ENCODE measurements at places on chromosomes 2 and 18. TPM values are rescaled to one million over a fixed set of nuclear protein-coding genes. Genes with fewer than 3 reads are reported as not detected.

The CYBRD1 gene
- 42.6 TPM for polyA plus RNA-seq

The THOC1 gene
- polyA plus RNA-seq, result 21.4 TPM

The TRIP12 gene
- polyA plus RNA-seq, result 20.4 TPM

The SULT1C4 gene
- polyA plus RNA-seq, result not detected

The OBSL1 gene
- polyA plus RNA-seq, result 15.6 TPM

The KIAA2012 gene
- polyA plus RNA-seq, result not detected

The WDR35 gene
- 0.60 TPM for polyA plus RNA-seq

DNA sequence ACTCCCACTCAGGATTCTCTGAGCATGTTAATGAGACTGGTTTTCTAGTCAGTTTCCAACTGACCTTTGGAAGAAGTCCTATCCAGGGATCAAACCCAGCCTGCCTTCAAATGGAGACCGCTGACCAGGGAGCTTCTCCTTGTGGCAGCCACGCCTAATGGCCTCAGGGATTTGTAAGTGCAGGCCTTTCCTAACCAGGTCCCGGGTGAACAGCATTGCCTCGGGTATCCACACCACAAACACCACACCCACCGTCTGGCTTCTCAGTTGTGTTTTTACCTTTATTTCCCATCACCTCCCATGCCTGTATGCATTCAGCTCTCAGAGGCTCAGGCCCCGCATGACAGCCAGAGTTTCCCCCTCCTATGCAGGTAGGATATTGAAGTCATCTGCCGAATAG lies 406.3 kb upstream of the HS6ST1 start:
- no peak for DNase-seq

DNA sequence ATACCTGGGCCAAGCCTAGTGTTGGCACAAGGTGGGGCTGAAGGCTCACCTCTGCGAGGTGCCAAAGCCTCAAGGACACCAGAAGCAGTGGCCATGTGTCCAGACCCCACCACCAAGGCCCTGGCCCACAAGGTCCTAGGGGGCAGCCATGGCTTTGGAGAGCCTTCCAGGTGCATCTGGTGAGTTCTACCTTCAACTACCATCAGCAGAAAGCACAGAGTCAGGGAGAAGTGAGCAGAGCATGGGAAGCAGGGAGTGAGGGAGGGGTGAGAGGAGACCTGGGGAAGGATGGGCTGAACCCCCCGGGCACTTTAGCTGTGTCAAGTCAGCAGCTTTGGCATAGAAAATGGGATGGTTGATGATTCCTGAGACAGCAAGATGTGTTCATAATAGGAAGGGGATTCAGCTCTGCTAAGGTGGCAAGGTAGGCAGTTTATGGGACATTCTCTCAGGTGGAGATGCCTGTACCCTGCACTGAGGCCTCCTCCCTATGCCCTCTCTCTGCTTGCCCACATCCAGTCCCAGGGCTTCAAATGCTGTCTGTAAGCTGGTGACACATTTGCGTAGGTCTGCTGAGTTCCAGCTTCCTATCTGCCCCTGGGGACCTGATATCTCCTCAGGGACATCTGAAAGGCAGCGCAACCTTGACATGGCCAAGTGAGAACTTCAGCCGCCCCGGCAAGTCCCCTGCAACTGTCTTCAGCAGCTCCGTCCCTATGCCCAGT lies 83.4 kb upstream of the RGPD5 start:
- DNase-seq, result peak; percentile 40

- DNase-seq, result no peak
Observed at GRCh38 chr2:152715854-152716428, 1.3 kb downstream of the PRPF40A start.

DNA sequence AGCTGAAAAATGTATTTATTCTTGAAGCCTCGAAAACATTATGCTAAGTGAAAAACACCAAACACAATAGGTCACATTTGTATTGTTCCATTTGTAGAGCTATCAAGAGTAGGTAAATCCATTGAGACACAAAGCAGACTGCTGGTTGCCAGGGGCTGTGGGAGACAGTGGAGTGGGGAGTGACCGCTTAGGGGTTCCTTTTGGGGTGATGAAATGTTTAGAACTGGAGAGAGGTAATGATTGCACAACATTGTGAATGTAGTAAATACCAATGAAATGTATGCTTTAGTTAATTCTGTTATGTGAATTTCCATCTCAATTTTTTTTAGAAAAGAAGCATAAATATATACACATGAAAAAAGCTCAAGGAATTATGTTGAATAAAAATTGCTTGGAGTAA lies 15.8 kb downstream of the KCTD18 start:
- no peak for DNase-seq

DNA sequence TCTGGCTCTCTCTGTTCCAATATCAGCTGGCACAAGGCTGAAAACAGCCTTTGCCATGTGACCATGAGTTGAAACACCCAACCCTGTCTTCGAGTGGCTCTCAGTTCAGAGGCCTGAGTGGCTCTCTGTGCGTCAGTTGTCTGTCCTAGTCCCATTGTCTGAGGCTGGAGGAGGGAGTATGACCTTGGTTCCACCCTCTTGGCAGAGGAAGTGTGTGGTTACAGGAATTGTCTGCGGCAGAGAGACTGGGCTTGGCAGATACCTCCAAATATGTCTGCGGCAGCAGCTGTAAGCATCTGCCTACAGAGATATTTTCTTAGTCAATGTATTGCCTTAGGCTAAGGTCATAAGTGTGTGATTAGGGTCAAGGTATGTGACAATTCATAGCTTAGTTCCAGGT lies 32.6 kb downstream of the CNGA3 start:
- no peak for DNase-seq

- DNase-seq, result no peak
Observed at GRCh38 chr2:221075203-221075602, 496.9 kb downstream of the EPHA4 start.

DNA sequence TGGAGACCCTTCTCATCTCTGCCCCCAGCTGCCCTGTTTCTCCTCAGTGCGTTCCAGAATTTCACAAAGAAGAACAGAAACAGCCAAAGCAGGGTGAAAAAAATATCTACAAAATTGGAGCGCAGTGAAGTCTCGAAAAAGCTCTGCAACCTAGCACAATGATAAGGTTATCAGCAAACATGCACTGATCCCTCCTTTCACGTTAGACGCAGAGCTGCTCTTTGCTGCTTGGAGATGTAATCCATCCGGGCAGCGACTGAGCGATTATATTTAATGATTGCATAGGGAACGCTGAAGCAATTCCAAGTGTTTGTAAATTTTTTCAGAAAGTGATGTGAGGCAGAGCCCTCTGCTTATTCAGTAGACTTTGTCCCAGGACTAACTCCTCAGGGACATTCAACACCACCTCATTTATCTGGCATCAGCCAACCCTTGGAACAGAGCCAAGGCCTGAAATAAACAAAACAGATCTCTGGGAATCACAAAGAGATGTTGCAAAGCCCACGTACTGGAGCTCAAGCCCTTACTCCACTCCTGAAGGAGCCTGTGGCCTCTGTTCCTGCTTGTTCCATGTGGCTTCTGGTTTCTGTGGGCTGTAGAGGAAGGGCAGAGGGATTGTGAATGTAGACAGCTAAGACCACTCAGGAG lies 172.6 kb upstream of the BCL2L11 start:
- DNase-seq, result no peak

DNA sequence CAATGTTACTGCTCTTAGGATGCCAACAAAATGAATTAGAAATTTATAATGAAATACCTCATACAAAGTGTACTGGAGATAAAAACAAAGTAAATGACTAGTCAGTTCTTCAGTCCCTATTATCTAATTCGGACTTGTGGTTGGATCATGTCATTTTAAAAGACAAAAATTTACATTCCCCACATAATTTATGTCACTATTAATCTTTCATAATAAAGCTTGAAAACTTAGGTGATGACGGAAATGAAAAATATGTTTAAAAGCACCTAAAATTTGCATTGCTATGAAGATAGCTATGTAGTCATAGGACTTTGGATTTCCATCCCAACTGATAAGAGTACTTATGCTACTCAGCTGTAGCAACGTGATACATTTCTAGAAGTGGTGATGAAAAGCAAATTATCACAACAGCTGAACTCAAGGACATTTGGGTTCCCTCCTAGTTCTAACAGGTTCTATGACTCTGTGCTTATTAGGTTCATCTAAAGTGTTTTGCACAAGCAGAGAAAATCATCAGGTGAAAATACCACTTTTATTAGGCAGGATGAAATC lies 58.4 kb downstream of the LRPPRC start:
- DNase-seq, result no peak

DNA sequence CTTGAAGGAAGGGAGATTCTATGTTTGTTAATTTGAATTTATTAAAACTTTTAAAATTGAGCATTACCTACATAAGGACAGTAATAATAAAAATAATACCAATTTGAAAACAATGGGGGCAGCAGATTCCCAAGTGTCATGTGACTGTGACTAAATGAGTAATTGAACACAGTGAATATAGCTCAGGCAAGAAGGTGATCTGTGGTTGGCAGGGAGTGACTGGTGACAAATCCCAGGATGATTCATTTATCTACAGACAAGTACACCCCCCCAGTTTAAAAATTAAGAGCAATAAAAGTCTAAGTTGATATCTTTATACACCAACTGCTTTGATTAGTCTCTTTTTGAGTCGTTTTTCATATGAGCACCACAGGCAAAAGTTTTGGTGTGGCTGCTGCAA lies 299.5 kb downstream of the ARHGAP15 start:
- no peak for DNase-seq

- peak; percentile 75 for DNase-seq
Observed at GRCh38 chr2:218387369-218388194, 5.5 kb downstream of the SLC11A1 start.

- no peak for DNase-seq
Observed at GRCh38 chr2:29108225-29108624, 7.0 kb upstream of the CLIP4 start.

- DNase-seq, result no peak
Observed at GRCh38 chr2:131557558-131558321, 30.1 kb downstream of the CCDC74A start.

DNA sequence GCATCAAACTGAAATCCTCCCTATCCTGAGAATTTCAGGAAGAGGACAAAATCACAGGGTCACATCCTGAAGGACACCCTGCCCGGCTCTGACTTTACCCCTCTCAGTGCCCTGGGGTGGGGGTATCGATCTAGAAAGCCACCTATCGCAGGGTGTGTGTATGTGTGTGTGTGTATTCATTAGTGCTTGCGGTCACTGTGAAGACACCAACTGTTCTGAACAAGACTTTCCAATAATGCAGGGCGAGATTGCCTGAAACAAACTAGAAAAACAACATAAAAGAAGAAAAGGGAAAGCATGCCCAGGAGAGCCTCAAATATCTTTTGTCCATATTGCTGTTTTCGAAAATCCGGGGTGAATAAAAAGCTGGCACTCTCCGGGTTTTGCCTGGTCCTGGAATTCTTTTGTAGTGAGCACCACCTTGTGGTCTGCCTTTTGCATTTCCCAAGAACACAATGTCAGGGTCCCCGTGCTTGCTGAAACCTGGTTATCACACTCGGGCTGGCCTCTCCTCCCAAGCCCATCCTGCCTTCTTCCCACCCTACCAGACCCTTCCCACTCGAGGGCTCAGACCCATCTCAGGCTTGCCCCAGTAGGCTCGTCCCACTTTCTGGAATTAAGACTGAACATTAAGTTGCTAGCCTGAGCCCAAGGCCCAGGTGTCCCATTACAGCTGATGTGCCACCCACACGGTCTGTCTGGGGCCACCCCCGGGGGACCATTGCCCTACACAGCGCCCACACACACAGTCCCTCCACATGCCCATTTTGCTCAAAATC lies 25.0 kb upstream of the COPS8 start:
- no peak for DNase-seq

GRCh38 chr2:119734047-119734446 lies 25.7 kb upstream of the PTPN4 start:
- DNase-seq, result no peak

All from sigmoid colon (tissue), 7 donors.